ENCODE measurements at places on chromosomes 2 and 18. TPM values are rescaled to one million over a fixed set of nuclear protein-coding genes. Genes with fewer than 3 reads are reported as not detected.

The HDLBP gene
- 310 TPM for total RNA-seq

The ADAM23 gene
- total RNA-seq: 8.5 TPM

The MAP4K4 gene
- total RNA-seq: 121 TPM

The RAD51AP2 gene
- total RNA-seq: 0.04 TPM
